ENCODE measurements at places on chromosomes 3 and 15.

GRCh38 chr3:97932387-97932801 lies 39.8 kb downstream of the RIOX2 start:
- no peak for DNase-seq

DNA sequence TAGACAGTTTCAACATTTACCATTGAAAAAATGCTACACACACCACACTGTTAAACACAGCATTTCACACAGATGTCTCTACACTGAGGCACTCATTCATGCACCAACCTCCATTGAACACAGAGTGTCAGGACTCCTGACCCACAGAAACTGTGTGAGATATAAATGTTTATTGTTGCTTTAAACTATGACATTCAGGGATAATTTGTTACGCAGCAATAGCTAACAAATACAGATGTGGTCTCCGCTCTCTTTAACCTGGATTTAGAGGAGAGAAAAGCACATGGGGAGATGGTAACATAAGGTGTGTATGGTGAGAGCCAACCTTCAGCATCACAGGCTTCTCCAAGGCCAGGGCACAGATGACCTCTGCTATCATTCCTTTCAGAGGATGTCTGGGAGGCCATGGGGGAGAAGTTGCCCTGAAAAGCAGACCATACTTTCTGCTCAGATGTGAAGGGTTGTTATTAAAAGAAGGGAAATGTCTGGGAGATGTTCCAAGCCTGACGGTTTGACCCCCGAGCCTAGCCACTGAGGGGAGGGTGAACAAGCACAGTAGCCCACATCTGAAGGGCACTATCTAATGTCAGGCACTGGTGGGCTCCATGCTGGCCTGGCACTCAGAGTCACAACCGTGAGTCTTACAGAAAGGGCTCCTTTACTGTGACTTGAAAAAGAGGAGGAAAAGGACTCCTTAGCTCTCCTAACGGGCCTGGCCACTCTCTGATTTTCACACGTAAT lies 284.5 kb upstream of the TLE3 start:
- DNase-seq = no peak

- DNase-seq = no peak
Measured at GRCh38 chr15:84598993-84599392, 1.8 kb upstream of the ZSCAN2 start.

DNA sequence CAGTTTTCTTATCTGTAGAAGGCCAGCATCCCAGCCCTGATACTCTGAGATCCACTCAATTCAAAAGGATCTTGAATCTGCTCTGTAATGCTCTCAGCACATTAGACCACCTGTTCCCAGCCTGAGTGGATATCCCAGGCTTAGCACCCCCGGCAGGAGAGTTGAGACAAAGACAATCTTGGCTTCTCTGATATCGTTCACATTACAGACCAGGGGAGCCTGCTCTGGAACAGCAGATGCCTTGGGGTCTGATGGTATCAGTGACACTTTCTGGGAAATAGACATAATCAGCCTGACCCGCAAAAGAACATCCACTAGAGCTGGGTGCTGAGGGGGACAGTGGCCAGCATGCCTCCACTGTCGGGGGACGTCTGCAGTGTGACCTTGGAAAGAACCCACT lies 70.6 kb downstream of the BDH1 start:
- no peak for DNase-seq

- DNase-seq = no peak
Measured at GRCh38 chr15:74841891-74842373, 1.0 kb downstream of the ULK3 start.

- no peak for DNase-seq
Measured at GRCh38 chr3:60754617-60755016, 496.6 kb downstream of the FHIT start.

DNA sequence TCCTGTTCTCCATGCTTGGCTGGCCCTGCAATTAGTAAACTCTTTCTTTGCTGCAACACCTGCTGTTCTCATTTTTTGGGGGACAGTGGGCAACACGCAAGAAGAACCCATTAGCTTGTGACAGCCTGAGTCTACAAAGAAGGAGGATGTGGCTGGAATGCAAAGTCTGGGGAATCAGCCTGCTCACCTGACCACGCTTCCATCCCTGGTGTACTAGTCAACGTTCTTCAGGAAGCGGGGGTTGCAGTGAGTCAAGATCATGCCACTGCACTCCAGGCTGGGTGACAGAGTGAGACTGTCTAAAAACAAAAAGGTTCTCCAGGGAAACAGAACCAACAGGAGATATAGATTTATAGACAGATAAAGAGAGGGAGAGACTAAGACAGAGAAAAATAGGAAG lies 27.7 kb upstream of the KBTBD12 start:
- DNase-seq = no peak

DNA sequence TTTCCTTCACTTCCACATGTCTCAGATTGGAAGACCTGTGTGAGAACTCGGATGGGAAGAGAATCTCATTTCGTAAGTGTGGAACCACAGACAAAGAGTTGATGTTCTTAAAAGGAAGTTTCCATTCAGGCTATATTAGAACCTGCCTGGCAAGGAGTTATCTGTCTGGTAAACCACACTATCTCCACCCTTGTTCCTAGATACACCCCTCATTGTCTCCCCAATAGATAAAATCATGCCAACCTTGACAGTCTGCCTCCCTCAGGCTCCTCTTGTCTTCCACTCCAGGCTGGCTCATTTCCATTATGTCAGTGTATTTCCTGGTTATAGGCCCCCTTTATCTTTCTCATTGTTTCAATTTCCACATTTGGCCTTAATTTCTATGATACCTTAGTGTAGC lies 89.2 kb downstream of the TMEM108 start:
- DNase-seq = no peak

DNA sequence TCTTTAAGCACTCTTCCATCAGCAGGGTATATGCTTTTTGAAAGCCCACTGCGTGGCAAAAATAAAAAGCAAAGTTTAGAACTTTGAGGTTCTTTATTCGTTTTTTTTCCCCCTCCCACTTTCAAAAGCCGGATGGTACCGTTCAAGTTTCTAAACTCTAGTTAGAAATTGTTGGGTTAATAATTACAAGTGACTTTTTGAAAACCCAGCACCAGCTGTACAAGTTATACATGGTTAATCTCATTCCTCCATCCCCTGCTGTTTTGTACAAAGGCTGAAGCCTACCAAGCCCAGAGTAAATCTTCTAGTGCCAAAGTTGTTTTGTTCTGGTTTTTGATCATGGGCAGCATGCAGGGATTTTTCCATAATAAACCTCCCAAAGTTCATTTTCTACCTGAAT lies 48.6 kb downstream of the WDR72 start:
- no peak for DNase-seq

- no peak for DNase-seq
Measured at GRCh38 chr15:39887211-39887610, 32.9 kb downstream of the GPR176 start.

GRCh38 chr15:73796331-73796831 lies 43.2 kb upstream of the INSYN1 start:
- no peak for DNase-seq

- no peak for DNase-seq
Measured at GRCh38 chr3:13750731-13751130, 129.1 kb downstream of the WNT7A start.

DNA sequence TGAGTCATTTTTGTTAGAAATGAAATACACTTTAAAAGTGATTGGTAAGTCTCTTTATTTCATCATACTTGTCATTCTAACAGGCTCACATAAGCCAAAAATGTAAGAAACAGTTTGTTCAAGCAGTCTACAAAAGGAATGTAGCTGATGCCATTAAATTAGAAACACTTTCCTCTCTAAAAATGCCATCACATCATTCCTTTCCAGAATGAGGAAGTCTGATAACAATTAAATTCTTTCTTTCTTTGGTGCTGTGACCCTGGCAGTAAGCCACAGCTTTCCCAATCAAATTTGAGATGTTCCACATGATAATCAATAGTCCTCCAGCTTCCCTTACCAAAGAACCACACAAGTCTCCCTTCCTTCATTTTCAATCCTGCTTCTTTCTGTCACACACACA lies 9.4 kb upstream of the P2RY1 start:
- DNase-seq = no peak

GRCh38 chr15:57932348-57932747 lies 133.2 kb downstream of the ALDH1A2 start:
- no peak for DNase-seq

DNA sequence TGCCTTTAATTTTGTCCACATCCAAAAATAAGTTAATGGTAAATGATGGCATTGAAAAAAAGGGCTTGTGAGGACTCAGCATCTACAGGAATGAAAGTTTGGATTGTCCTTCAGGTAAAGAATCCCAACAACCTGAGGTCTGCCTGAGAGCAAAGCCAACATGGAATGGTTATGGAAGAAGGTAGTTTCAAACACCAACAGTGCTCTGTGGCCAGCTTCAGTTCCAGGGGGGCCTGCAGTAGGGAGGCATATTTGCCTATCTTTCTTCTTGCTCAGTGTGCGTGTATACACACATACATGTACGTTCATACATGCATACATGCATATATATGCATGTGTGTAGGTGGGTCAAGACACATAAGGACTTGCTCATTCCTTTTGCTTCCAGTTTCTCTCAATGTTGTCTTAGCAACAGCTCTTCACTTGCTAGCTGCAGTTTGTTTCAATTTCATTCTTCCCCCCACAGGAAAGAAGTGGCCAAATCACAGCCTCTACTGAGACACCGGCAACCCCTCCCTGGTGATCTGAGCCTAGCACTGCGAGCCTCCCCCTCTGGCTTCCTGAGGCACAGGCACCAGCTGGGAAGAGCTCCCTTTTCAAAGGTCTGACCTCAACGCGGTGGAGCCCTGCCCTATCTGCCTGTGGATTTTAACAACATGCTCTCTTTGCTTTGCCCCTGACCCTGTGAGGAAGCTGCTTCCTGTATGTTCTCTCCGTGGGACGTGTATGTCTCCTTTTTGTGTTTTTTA lies 146.2 kb downstream of the KLF13 start:
- no peak for DNase-seq

DNA sequence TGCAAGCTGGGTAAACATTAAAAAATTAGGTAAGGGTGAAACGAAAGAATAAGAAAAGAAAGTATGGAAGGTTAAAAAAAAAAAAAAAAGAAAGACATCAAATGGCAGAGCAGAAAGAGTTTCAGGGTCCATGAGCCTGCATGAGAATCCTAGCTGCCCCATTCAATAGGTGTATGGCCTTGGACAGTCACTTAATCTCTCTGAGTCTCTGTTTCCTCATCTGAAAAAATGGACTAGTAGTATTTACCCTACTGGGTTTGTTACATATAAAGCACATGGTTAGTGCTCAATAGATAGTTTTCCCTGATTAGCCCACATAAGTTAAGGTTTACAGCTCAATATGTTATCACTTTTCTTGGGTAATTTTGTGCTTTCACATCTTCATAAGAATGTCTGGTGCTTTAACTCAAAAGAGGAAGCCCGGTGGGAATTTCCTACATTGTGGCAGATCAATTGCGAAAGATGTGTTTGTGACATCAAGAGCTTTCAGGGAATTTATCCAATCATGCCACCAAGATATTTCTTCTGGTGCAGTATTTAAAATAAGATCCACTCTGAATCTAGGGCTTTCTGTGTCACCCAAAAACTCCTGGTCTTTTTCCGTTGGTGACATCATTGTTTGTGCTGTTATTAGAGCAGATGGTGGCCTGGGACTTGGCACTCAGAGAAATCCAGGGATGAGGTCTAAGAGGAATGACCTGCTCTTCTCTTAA lies 57.2 kb upstream of the UBE2E1 start:
- DNase-seq = no peak
